ENCODE measurements at places on chromosomes 3 and 15. TPM values are rescaled to one million over a fixed set of nuclear protein-coding genes. Genes with fewer than 3 reads are reported as not detected.

- no peak for DNase-seq
These were observed 325.4 kb downstream of the FOXP1 start for GRCh38 chr3:71258116-71258515.

- no peak for DNase-seq
These were observed 79.5 kb upstream of the SLC12A8 start for GRCh38 chr3:125292015-125292414.

GRCh38 chr15:71341811-71342550 is 226.7 kb downstream of the THSD4 start:
- DNase-seq = no peak

The GRK7 gene
- 0.13 TPM for polyA plus RNA-seq

The ABHD2 gene
- 29.0 TPM for polyA plus RNA-seq

The ADAMTS17 gene
- polyA plus RNA-seq = 2.5 TPM
